Activated T-cell treated with anti-CD3 and anti-CD28 coated beads, Interleukin-2, amount 50 U/mL, for 72 hours (primary cell): ENCODE measurements at places on chromosomes 11 and 22. TPM values are rescaled to one million over a fixed set of nuclear protein-coding genes. Genes with fewer than 3 reads are reported as not detected.

Gene OR5P2
- not detected for total RNA-seq

Gene FAT3
- total RNA-seq = not detected

Gene FOLH1
- total RNA-seq = not detected

Gene GNAZ
- 0.56 TPM for total RNA-seq

Gene HEPHL1
- not detected for total RNA-seq

Gene FJX1
- 0.89 TPM for total RNA-seq

Gene PKP3
- total RNA-seq = 1.2 TPM

Gene OR10G6
- not detected for total RNA-seq

Gene OR2AG1
- not detected for total RNA-seq

Gene OR5D16
- total RNA-seq = not detected

Gene CHRNA10
- 1.9 TPM for total RNA-seq

Gene ZNF214
- total RNA-seq = not detected

Gene MMP13
- not detected for total RNA-seq

Gene CHORDC1
- 55.3 TPM for total RNA-seq

Gene OR6T1
- total RNA-seq = not detected

Gene OR52E2
- total RNA-seq = not detected

Gene OR8G5
- total RNA-seq = not detected

Gene OR10D3
- total RNA-seq = not detected

Gene CCDC73
- not detected for total RNA-seq

Gene DCDC1
- total RNA-seq = not detected

Gene FGF4
- total RNA-seq = not detected

Gene PLAAT2
- not detected for total RNA-seq

Gene CSF2RB
- total RNA-seq = 1.8 TPM
